ENCODE measurements at places on chromosomes 2 and 18. TPM values are rescaled to one million over a fixed set of nuclear protein-coding genes. Genes with fewer than 3 reads are reported as not detected.

The SIGLEC15 gene
- total RNA-seq: not detected

The MROH2A gene
- not detected for total RNA-seq

The CREG2 gene
- total RNA-seq: not detected

GRCh38 chr18:28015671-28016070 lies 161.3 kb downstream of the CDH2 start:
- H3K27me3 ChIP-seq: no peaks in the 10 kb centered on the region
- no peaks in the 10 kb centered on the region for H3K4me1 ChIP-seq
- H3K27ac ChIP-seq: no peak overlapping the region
- no peak for DNase-seq

GRCh38 chr2:51013079-51013932 lies 18.6 kb downstream of the NRXN1 start:
- no peak overlapping the region for H3K4me3 ChIP-seq
- H3K4me1 ChIP-seq: no peaks in the 10 kb centered on the region
- H3K27ac ChIP-seq: no peak overlapping the region
- no peaks in the 10 kb centered on the region for H3K36me3 ChIP-seq
- DNase-seq: no peak

DNA sequence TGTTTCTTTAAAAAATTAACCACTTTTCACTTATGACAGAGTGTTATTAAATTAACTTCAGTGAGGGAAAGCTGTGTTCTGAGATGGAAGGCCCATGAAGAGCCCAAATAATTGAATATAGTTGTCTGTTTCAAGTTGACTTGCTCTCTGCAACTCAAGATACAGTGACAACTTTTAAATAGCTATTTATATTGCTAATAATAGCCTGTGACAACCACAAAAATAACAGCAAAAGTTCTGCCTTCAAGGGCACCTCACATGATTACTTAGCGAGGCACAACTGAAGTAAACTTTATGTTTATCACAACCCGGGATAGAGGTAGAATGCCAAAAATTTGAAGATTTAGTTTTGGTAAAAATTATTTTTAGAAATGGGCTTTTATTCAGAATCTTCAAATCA lies 167.3 kb upstream of the SCN7A start:
- H3K4me3 ChIP-seq: no peak overlapping the region
- no peaks in the 10 kb centered on the region for H3K27me3 ChIP-seq
- no peaks in the 10 kb centered on the region for H3K36me3 ChIP-seq
- H3K27ac ChIP-seq: no peak overlapping the region
- no peak for DNase-seq

DNA sequence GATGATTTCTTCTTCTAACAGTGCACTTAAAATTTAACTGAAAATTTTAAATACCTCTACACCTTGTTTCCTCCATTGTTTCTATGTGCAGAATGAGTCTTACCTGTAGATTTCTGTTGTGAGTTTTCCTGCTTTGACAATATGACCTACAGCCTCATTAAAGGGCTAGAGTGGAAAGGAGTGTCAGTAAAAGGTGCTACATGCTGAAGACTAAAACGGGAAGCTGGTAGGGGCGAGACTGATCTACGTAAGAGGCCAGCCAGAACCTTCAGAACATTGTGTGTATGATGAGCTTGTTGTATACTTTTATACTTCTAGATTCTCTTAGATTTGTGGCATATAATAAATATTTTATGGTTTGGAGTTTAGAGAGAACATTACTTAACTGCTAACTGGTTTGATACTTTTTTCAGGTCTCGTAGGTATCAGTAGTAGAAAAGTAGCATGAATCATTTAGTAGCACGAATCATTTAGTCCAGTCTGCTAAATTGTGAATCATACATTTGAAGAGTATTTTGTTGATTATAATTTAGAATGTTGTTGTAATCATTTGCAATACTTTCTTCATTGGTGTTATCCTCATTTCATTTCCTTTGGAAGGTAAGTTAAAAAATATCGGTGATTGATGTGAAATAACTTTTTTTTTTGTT lies 14.3 kb downstream of the INSIG2 start:
- no peaks in the 10 kb centered on the region for H3K27me3 ChIP-seq
- H3K27ac ChIP-seq: no peak overlapping the region
- peaks cover 54% of the 10 kb centered on the region for H3K36me3 ChIP-seq

The TLX2 gene
- total RNA-seq: not detected

GRCh38 chr2:137870682-137871081 lies 93.6 kb upstream of the HNMT start:
- H3K27ac ChIP-seq: no peak overlapping the region
- no peak overlapping the region for H3K4me3 ChIP-seq
- no peaks in the 10 kb centered on the region for H3K27me3 ChIP-seq
- no peaks in the 10 kb centered on the region for H3K36me3 ChIP-seq
- no peak for DNase-seq

GRCh38 chr2:232890896-232891601 lies 21.0 kb downstream of the SNORC start:
- H3K36me3 ChIP-seq: no peaks in the 10 kb centered on the region
- no peak for DNase-seq
- H3K27ac ChIP-seq: no peak overlapping the region
- peaks cover 14% of the 10 kb centered on the region for H3K27me3 ChIP-seq

All from heart right ventricle (tissue), 16 donors.